LHCN-M2 (cell line): ENCODE measurements at places on chromosomes 3 and 15. TPM values are rescaled to one million over a fixed set of nuclear protein-coding genes. Genes with fewer than 3 reads are reported as not detected.

GRCh38 chr15:33956397-33956796 is 11.9 kb upstream of the CHRM5 start:
- DNase-seq: no peak

- no peak for DNase-seq
Observed at GRCh38 chr15:96978937-96979473, 648.5 kb downstream of the NR2F2 start.

- no peak for DNase-seq
Observed at GRCh38 chr3:159258934-159259333, 457.1 kb downstream of the MFSD1 start.

ITPKA gene
- 12.5 and 14.2 TPM in 2 replicates for total RNA-seq

GRCh38 chr3:14797731-14798130 is 21.0 kb upstream of the FGD5 start:
- no peak for DNase-seq

DNA sequence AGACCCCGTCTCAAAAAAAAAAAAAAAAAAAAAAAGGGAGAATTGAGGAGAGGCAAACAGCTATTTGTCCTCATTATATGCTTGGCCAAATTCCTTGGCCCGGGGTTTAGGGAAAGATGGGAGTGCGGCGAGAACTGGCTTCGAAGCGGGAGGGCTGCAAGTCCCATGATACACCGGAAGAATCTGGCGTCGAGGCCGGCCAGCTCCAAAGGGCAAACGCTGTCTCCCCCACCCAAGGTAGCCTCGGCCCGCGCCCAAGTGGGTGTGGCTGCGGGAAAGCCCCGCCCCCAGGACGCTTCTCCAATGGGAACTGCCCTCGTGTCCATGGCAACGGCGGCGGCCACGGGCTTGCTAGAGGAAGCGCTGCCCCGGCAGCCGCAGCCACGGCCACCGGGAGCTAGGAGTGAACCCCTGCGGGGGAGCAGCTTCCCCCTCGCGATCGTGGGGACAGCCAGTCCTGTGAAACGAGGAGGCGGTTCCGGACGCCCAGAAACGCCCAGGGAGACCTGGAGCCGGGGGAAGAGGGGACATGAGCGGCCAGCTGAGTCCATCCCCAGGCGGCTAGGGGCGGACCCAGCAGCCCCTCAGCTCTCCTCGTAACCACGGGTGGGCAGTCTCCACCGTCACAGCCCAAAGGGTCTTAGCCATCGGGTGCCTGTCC is at the start of gene TTLL13:
TTLL13 (plus strand) TSS at position 354 of the 661 bp plus-strand sequence. CDS start 1,075 bp downstream, outside the sequence.
- DNase-seq: peak; percentile 74

SEMA3B gene
- total RNA-seq: 2.1 and 4.1 TPM in 2 replicates

DNA sequence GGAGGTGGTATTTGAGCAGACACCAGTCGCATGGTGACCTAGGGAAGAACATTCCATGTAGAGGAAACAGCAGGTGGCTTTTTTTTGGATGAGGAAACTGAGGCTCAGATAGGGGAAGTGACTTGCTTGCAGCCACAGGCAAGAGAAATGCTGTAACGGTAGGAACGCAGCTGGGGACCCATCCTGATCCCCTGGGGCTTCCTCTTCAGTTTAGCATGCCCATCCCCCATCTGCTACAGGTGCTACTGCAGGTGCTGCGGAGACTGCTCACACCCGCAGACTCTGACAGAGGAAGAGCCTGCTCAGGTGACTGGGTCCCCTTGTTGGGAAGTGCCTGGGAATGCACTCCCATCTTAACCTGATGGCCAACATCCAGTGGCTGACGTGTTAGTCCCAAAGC is 55.4 kb upstream of the SEC13 start:
- DNase-seq: no peak

DNA sequence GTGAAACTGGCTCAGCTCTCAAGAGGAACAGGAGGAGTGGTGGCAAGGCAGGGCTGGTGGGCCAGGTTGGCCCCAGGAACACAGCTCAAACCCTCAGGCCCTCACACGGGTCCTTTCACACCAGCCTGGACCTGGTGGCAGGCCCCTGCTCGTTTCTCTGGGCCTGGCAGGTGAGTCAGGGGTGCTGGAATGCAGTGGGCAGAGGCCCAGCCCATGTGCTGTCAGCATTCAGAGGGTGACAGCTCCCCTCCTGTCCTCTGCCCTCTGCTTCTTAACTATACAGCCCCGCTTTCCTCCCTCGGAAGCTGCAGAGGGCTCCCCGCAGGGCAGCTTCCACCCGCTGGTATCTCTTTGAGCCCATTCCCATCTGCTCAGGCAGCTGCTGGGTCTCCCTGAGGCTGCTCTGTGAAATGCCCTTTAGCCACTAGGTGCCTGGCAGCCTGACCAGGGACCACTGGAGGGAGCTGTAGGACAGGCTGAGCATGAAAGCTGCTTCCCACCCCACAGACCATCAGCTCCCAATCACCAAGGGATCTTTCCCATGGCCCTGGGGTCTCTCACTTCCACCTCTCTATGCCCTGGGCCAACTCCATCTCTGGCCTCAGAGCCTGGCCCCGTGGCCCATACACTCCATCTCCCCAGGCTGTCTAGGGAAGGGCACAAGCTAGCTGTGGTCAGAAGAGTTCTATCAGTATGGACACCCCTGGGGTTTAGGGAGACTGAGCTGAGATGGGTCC is 24.8 kb downstream of the SHF start:
- DNase-seq: peak; percentile 84

DNA sequence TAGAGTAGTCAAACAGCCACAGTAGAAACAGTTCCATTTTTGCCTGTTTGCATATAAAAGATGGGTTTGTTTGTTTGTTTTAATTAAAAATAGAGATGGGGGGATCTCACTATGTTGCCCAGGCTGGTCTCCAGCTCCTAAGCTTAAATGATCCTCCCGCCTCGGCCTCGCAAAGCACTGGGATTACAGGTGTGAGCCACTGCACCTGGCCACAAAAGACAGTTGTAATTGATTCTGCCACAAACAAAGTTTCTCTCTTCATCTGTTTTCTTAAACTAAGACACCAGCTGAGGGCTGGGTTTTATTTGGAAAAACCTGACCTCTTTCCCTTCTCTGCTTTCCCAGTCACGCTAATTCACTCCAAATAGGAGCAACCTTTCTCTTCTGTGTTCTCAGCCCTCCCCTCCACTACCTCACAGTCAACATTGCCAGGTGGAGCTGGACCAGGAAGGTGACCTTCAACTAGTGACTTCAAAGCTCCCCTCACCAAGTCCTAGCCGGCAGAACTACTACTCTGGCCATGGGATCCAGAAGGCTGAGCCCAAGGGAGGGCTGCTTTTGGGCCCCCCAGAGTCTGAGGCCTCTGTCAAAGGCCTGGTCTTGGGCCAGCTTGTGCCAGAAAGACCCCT is 1.5 kb upstream of the IDH2 start:
- no peak for DNase-seq

PLA2G4E gene
- not detected in 2 replicates for total RNA-seq

CPLX3 gene
- total RNA-seq: not detected in 2 replicates

- DNase-seq: peak; percentile 88
Observed at GRCh38 chr3:152331018-152331541, 62.4 kb downstream of the MBNL1 start.

GPR15 gene
- not detected in 2 replicates for total RNA-seq

GRCh38 chr15:29871401-29871800 is 49.1 kb upstream of the TJP1 start:
- no peak for DNase-seq

GRCh38 chr15:35956056-35956455 is 410.1 kb upstream of the DPH6 start:
- DNase-seq: no peak

DNA sequence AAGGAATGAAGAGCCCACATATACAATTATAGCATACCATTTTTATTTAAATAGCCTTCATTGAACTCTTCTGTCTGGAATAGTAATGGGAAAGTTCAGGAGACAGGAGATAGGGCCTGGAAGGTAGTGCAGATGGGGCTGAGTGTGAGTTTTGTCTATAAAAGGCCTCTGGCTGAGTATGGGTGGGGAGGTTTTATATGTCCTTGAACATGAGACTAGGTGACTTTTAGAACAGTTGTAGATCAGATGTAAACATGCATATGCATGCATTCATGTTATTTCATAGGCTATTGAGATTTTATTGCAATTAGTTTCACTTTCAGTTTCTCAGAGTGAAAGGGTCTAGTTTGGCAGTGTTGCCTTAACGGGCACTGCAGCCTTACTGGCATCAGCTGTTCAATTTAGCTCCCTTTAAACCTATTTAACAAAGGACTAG is 27.1 kb downstream of the CGGBP1 start:
- peak; percentile 69 for DNase-seq

DNA sequence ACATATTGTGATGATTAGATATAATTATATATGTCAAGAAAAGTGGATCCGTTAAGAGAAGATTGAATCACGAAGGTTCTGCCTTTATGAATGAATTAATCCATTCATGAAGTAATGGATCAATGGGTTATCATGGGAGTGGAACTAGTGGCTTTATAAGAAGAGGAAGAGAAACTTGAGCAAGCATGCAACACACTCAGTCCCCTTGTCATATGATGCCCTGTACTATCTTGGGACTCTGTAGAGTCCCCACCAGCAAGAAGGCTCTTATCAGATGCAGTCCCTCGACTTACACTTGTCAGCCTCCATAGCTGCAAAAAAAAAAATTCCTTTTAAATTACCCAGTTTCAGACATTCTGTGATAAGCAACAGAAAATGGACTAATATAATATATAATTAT is 301.9 kb downstream of the RAP2B start:
- no peak for DNase-seq
